ENCODE measurements at places on chromosomes 6 and 20.

DNA sequence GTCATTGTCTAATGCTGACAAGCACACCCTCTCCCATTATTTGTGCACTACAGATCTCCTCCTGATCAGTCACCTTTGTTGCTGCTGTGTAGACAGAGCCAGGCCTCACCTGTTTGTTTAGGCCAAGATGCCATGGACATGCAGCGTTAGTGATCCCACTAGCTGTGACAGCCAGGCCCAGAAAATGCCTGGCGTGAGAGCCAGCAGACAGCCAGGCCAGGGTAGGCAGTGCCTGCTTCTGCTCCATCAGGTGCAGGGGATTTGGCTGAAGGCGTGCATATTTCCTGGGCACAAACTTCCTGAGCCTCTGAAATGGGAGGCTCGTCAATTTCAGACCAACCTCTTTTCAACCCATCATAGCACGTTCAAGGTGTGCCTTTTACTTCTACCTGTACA is 27.3 kb downstream of the MANBAL start:
- no peak for DNase-seq

DNA sequence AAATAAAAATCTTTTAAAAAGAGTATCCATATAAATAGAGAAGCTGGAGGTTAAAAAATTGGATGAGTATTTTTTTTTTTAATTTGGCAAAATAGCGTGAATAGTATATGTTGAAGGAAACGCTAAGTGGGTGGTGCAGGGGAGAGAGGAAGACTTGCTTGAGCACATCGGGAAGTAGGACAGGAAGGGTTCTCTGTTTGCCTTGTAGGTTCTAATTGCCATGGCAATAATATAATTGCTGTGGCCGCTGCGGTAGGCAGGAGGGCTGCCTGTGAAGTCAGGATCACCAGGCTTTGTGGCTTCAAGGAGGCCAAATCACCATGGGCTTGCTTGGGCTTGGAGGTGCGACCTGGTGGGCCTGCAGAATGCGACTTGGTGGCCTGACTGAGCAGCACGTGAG is 35.1 kb downstream of the IGF2R start:
- no peak for DNase-seq

- DNase-seq = no peak
These were observed 4.7 kb upstream of the ECHDC1 start for GRCh38 chr6:127348028-127348661.

- no peak for DNase-seq
These were observed 173.1 kb downstream of the EYA2 start for GRCh38 chr20:47067776-47068175.

- DNase-seq = no peak
These were observed 319.5 kb downstream of the MEI4 start for GRCh38 chr6:77972334-77972733.

DNA sequence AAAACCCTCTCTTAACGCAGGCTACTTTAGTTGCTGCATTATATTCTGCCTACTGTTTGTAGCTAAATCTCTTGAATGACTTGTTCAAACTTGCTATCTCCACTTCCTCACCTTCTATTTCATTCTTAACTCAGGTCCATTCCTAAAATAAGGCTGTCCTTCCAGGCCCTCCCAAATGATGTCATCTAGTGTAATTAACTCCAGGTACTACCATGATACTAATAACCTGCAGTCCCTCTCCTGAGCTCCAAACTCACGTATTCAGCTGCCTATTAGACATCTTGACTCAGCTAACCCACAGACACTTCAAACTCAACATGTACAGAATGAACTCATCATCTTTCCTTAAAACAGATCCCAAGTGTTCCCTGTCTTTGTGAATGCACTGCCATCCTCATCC is 10.5 kb upstream of the TOP1 start:
- no peak for DNase-seq

DNA sequence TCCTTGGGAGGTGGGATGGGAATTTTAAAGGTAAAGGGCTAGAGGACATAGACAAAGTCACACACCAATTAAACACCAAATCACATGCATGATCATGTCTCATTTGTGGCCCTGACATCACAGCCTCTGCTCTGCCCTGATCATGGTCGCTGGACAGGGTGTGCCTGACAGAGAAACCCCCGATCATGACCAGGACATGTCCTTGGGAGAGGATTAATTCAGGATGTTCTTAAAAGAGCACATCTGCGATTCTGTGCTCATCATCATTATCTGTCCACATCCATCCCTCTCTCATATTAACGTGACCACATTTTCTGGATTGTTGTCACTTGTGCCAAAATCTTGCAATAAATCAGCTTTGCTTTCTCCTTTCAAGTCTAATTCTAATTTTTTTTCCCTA is 7.7 kb upstream of the PBOV1 start:
- DNase-seq = no peak

DNA sequence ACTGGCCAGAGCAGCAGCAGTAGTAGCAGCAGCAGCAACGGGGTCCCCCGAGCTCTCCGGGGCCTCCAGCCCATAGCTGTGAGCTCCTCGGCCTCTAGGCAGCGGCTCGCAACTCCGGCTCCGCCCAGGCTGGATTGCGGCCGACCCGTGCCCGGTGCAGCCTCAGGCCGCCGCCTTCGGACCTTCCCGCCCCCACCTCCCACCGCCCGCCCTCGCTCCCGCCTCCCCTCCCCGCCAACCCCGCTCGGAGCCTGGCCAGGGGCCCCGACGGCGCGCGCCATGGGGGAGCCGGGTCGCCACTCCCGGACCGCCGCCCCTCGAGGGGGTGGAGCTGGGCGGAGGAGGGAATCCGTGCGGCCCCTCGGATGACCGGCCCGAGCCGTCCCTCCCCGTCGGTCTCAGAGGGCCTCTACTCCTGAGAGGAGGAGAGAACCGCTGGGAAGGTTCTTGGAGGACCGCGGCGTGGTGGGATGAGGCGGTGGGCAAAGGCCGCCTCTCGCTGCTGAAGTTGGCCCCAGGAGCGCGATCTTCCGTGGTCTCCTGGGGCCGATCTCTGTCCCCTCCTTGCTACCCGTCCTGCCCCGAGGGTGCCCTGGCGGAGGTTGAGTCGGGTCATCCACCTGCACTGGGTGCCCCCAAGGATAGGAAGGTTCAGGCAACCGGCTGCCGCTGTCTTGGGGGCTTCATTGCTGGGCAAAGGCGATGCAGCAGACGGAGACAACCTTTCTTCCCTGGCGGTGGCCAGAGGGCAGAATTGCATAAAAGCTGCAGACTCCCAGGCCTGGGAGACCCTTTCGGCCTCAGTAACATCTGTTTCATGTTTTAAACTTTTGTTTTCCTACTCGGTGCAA is at the start of gene ADAM33:
TSS of gene ADAM33 (minus strand) at position 80 of the 851 bp plus-strand sequence. CDS start at position 74, 6 bp downstream.
- DNase-seq = no peak

- DNase-seq = no peak
These were observed 182.5 kb upstream of the PDE10A start for GRCh38 chr6:165845493-165845892.

DNA sequence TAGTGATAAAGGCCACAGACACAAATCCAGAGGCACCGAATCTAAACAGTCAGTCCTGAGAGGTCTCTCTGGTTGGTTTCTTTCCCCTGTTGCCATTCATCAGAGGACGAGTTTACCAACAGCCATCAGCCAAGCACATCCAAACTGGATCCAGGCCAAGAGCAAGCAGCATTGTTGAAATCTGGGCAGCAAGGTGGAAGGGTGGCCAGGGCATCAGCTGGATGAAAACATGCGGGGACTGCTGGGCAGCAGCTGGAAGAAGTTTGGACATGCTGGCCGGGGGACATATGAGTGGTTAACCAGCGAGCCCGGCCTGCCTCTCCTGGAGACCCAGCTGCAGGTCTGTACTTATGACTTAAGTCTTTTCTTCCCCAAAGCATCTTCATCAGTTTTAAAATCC is at the start of gene SMIM28:
TSS of gene SMIM28 (plus strand) at position 62 of the 400 bp plus-strand sequence. CDS start at position 230, 168 bp downstream.
- DNase-seq = no peak

DNA sequence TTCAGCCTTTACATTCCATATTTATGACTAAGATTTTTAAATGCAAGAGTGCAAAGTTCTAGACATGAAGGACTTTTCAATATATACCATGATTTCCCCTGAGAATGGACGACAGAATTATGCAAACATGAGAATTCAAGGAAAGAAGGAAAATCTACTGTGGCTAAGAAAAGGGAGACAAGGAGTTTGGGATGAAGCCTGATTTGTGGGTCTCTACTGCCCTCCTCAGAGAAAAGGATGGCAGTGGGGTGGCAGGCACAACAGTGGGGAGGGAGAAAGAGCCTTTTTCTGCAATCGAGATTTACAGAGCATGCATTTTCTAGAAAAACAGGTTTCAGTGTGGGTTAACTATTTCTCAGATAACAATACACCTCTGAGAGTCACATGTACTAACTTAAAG is 466.9 kb upstream of the NRSN1 start:
- no peak for DNase-seq

- no peak for DNase-seq
These were observed 64.7 kb upstream of the APCDD1L start for GRCh38 chr20:58579819-58580473.

Data from D721Med (cell line).